T-helper 22 cell (primary cell): ENCODE measurements at places on chromosomes 5 and 9.

- DNase-seq, result no peak
These were observed 15.6 kb upstream of the IER5L start for GRCh38 chr9:129193655-129194054.

DNA sequence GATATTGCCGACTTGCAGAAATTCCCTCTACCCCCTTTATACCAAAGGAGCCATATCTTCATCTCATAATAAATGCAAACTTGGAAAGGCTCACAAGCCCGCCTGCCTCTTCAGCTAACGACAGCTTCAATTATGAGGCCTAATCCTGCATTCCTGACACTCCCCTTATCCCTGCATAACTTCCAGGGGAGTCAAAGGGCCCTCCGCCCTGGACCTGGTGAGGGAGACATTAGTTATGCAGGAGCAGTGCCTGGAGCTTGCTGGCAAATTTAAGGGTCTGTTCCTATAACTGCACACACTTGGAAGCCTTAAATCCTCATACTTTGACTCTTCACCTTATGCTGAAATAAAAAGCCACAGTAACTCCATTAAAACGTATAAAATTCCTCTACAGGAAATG lies 617.9 kb downstream of the BNC2 start:
- no peak for DNase-seq

DNA sequence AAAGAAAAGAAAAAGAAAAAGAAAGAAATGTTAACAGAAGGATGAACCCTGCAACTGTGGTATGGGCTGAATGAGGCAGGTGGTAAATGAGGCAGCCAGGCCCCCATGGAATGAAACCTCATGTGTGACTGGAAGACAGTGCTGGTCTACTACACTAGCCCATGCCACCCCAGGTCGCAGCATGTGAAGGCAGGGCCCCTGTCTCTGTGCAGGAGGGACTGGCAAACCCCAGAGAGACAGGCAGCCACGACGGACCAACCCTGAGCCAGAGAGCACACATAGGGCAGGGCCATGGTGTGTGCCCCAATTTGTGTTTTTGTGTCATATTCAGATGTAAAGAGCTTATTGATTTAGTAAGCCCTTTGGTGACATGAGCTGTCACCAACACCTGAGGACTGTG lies 198.5 kb downstream of the FBN2 start:
- DNase-seq, result no peak

- DNase-seq, result no peak
These were observed 23.9 kb upstream of the KIF4B start for GRCh38 chr5:154989626-154990025.

DNA sequence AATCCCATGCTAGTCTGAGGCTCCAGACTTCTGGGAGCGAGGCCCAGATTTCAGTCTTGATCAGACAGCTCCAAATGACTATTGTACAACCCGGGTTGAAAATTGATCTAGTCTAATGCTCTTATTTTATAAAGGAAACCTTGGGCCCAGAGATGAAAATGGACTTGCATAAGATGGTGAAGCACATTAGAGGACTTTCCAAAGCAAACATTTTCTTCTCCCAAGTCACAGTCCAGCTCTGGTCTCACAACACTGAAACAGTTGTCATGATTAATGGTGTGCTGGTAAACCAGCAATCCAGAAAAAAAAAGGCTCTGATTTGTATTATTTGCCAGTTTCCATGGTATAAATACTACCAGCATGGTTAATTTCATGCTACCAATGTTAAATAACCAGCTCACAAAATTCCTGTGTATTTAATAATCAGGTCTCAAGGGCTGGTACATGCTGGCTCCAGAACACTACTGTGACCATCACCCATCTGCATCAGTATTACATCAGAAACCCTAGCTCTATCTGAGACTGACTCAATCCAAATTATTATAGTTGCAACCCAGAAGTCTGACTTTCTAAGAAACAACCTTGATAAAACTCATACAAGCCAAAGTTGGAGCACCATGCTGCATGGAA lies 32.5 kb upstream of the ABLIM3 start:
- no peak for DNase-seq
